ENCODE measurements at places on chromosomes 1 and 21. TPM values are rescaled to one million over a fixed set of nuclear protein-coding genes. Genes with fewer than 3 reads are reported as not detected.

- no peak for DNase-seq
Observed at GRCh38 chr1:61174060-61174795, 91.9 kb downstream of the NFIA start.

DNA sequence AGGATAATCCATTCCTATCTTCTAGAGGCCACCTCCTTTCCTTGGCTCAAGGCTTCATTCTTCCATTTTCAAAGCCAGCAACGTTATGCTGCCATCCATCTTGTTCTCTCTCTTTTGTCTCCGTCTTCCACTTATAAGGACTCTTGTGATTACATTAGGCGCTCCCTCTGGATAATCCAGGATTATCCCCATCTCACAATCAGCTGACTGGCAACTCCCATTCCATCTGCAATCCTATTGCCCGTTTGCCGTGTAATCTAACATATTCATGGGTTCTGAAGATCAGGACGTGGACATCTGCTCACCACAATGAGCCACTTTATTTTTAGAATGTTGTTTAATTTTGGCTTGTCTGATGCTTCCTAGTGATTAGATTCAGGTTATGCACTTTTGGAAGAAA is 89.3 kb downstream of the EBNA1BP2 start:
- DNase-seq = no peak

OR2M5 gene
- not detected for total RNA-seq

- DNase-seq = no peak
Observed at GRCh38 chr1:231046730-231047395, 6.8 kb upstream of the FAM89A start.

DNA sequence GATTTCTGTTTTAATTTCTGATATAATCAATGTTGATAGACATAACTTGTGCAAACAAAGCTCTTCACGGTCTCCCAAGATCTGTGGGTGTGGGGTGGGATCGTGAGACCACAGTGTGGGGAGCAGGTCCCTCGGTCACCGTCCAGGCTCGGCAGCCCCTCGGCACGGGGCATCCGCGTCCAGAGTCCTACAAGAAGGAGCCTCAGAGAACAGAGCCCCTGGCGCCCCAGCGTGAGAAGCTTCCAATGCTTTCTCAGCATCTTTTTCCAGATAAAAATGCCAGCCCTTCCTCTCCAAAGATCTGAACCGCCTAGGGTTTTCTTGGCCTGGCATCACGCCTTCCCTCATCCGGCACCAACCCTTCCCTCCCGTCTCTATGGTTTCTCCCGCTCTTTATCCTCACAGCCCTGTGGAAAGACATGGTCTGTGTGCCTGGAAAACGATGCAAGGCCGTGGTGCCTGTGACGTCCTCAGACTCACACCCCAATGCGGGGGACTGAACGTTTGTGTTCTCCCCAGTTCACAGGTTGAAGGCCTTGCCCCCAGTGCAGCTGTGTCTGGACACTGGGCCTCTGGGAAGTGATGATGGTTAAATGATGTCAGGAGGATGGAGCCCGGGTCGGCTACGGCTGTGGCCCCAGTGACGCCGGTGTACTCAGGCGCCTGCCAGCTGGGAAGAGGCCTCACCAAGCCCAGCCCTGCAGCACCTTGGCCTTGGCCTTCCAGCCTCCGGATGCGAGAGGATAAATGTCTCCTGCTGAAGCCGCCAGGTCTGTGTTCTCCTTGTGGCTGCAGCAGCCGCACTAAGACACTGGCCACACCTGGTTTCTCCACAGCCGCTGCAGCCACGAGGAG is 45.9 kb upstream of the COL6A2 start:
- DNase-seq = peak; percentile 24

DNAJC28 gene
- total RNA-seq = 1.4 TPM

LAD1 gene
- 4.8 TPM for total RNA-seq

APOBEC4 gene
- not detected for total RNA-seq

GRCh38 chr1:23801876-23802275 is 1.3 kb upstream of the GALE start:
- DNase-seq = no peak

GRCh38 chr1:23600283-23600682 is 41.0 kb upstream of the ID3 start:
- DNase-seq = no peak

All from uterus (tissue), 4 donors.